NCI-H524 treated with DMSO at 0.1 percent for 48 hours (cell line): ENCODE measurements at places on chromosomes 5 and 9.

GRCh38 chr5:151374539-151374938 is 27.2 kb upstream of the SLC36A2 start:
- no peak for DNase-seq

DNA sequence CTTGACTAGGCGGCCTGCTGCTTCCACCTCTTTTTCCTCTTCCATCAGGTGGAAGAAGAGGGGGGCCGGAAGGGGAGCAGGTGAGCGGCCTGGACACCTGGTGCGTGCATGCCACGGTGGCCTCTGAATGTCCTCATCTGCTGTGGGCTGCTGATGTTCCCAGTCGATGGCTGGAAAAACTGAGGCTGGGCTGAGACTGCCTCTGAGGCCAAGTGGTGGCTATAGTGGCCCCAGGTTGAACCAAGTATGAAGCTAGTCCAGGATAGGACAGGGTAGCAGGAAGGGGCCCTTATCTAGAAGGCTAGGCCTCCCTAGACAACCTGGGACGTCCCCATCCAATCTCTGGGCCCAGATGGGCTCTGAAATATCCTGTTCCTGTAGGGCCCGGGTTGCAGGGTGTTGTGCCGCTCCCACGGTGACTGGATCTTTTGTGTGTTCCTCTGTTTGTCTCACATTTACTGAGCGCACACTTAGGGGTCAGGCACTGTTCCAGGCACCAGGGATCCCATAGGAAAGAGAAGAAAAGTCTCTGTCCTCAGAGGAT is 753 bp upstream of the NR5A1 start:
- no peak for DNase-seq

GRCh38 chr5:23655674-23656073 is 148.3 kb downstream of the PRDM9 start:
- no peak for DNase-seq

GRCh38 chr5:5288201-5288600 is 134.3 kb upstream of the ICE1 start:
- DNase-seq, result no peak

- no peak for DNase-seq
Observed at GRCh38 chr5:69075522-69076179, 18.2 kb upstream of the SLC30A5 start.

GRCh38 chr5:154174091-154174490 is 16.4 kb upstream of the GALNT10 start:
- DNase-seq, result no peak

DNA sequence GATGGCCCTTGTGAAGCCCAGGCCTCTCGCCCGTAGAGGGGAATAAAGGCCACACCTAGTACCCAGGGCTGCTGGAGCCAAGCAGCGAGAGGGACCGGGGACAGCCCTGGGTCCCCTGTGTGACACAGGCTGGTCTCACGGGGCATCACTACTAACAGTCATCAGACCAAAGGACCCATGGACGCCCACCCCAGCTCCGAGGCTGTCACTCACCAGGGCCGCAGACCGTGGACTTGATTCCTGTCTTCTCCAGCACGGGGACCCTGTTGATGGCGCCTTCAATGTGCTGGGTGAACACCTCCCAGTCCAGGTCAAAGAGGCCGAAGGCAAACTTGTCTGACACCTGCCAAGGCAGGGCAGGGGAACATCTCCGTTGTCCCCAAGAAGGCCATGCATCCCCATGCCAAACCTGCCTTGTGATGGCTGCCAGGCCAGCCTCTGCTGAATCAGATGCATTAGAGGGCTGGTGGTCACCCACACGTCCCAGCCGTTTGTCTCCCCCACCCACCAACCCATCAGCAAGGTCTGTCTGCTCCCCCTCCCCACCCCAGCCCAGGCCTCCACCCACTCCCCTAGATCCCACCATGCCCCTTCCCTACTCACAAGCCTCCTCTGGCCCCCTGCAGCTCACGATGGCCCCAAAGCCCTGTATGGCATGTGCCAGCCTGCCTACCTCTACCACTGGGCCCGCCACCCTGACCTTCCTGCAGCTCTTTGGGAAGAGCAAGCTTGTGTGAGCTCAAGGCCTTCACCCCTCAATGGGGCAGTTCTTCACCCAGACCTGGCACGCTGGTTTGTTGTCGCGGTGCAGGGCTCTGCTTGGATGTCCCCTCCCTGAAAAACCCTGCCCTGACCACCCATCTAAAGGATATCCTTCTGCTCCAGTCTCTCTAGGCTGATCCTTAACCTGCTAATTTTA is 20.8 kb downstream of the SARDH start:
- no peak for DNase-seq

DNA sequence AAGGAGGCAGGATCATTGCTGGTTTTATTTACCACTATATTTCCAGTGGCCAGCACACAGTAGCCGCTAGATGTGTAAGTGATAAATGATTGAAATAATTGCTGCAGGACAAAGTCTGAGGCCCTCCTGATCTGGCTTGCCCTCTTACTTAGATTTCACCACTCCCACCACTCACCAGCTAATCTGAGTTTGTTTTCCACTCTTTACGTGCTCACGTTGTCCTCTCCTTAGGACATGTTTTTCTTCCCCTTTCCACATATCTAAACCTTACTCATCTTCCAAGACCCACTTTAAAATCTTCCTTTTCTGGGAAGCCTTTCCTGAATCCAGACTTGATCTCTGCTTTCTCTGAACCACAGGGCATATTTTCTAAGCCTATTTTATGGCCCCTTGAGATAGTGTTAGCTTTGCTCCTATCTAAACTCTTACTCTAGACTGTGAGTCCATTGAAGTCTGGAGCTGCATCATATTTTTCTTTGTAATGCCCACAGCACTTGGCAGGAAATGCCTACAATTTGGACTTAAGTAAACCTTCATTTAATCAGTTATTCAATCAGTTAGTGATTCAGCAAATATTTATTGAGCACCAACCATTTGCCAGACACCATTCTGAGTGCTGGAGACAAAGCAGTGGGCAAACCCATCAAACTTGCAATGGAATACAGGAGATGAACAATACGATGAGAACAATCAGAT is 2.4 kb downstream of the TLR4 start:
- no peak for DNase-seq

DNA sequence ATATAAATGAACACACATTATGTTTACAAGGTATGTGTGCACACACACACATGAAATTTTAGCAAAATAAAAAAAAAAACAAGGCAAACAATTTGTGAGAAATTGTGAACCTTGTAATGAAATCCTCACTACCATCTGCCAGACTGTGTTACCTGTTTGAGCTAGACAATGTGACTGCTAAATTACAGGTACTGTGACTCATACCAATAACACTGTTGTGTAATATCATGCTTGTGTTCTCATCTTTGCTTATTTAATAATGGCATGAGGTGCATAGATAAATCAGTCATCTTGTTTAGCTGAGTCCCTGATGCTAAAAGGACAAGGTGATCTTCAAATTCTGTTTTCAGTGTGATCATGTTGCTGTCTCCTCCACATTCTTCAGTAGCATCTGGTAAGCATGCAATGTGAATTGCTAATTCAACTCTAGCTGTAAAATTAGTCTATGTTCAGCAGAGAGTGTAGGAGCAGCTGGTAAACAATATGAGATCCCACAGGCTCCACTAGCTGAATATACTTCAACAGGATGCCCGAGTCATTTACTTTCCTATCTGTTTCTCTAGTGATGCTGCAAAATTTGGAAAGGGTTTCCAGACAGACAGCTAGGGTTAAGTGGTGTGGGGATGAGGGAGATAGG is 966.3 kb upstream of the C9orf72 start:
- DNase-seq, result no peak

GRCh38 chr9:116998305-116998704 is 311.2 kb downstream of the TRIM32 start:
- DNase-seq, result no peak

DNA sequence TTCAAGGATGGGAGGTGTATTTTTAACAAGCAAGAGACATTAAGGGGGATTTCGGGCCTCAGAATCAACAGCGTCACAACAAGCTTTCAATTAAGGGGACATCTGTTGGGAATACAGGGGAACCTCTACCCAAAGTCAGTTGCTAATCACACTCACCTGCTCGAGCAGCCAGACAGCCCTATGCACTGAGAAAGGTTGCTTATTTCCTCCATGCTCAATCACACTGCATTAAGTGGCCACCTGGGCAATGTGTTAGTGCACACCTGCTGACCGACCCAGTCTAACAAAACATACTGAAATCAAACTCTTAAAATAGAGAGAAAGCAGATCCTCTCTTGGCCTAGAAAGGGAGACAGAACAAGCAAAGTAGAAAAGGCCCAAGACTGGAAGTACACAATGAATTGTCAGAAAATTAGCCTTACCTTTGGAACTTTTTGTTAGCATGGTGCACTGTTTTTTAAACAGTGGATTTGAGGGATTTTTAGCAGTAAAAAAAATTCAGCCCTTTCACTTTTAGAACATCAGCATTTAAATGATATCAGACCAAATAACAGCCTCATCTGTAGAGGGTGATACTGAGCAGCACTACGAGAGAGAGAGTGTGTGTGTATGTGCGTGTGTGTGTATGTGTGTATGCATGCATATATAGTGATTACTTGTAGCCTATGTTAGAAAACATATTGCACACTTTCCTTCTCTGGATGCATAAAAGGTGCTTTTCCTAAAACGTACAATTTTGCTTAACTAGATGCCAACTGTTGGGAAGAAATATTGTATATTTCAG is 1118.6 kb upstream of the DMAC1 start:
- no peak for DNase-seq

- no peak for DNase-seq
Observed at GRCh38 chr5:122602700-122603099, 172.2 kb upstream of the SNX2 start.

DNA sequence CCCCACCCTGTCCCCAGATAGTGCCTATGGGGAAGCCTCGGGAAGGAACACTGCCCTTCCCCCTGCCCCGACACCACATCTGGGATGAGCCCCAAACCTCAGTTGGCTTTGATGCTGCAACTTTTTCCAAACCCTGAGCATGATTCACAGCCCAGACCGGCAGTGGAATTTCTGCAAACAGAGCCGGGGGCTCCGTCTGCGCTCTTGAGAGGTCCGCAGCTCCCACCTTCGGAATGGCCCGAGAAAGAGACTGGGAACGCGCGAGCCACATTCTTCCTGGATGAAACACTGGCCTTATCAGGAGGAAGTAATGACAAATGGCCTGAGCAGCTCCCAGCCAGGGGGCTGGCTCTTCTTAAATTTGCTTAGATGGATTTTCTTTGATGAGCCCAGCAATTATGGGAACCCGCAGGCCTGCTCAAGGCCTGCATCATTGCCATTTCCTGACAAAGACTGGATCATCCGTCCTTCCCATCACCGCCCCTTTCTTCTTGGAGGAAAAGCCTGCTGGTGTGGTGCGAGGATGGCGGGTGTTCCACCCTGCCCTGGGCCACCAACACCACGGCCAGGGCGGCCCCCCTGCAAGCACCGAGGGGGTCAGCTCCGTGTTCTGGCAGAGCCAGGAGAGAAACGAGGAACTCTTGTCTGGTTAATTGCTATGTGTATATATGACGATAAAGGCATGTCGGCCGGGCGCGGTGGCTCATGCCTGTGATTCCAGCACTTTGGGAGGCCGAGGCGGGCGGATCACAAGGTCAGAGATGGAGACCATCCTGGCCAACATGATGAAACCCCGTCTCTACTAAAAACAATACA is 38.8 kb upstream of the COL5A1 start:
- no peak for DNase-seq
